ENCODE measurements at places on chromosomes 6 and 20. TPM values are rescaled to one million over a fixed set of nuclear protein-coding genes. Genes with fewer than 3 reads are reported as not detected.

The HCK gene
- 2.9 TPM for total RNA-seq

The STX16 gene
- 31.4 TPM for total RNA-seq

The KIAA1755 gene
- 1.2 TPM for total RNA-seq

The SMOC2 gene
- total RNA-seq: 4.9 TPM

The HRH3 gene
- total RNA-seq: 0.82 TPM

The IL17A gene
- not detected for total RNA-seq

The MYBL2 gene
- total RNA-seq: 0.41 TPM

The XKR7 gene
- 9.8 TPM for total RNA-seq

The SAMD3 gene
- total RNA-seq: 18.3 TPM

The SLC17A3 gene
- not detected for total RNA-seq

The PPP1R3D gene
- total RNA-seq: 2.4 TPM

The RSPH3 gene
- total RNA-seq: 6.9 TPM

The KIF25 gene
- 0.41 TPM for total RNA-seq

The ZSCAN31 gene
- 13.5 TPM for total RNA-seq

The CRISP2 gene
- 0.82 TPM for total RNA-seq

The TULP1 gene
- total RNA-seq: not detected

The SRSF6 gene
- total RNA-seq: 44.0 TPM

The ORC3 gene
- total RNA-seq: 40.8 TPM

The DNAH8 gene
- under 0.01 TPM for total RNA-seq

The SLC22A7 gene
- 0.41 TPM for total RNA-seq

Data from frontal cortex (tissue), 4 donors.